ENCODE measurements at places on chromosomes 5 and 9.

- DNase-seq, result no peak
These were observed 2.0 kb downstream of the QSOX2 start for GRCh38 chr9:136243631-136244030.

GRCh38 chr9:73565026-73565425 is 413.4 kb downstream of the ANXA1 start:
- no peak for DNase-seq

- no peak for DNase-seq
These were observed 93.0 kb downstream of the WNK2 start for GRCh38 chr9:93276973-93277372.

- DNase-seq, result no peak
These were observed 397.1 kb downstream of the DMAC1 start for GRCh38 chr9:7402334-7403027.

DNA sequence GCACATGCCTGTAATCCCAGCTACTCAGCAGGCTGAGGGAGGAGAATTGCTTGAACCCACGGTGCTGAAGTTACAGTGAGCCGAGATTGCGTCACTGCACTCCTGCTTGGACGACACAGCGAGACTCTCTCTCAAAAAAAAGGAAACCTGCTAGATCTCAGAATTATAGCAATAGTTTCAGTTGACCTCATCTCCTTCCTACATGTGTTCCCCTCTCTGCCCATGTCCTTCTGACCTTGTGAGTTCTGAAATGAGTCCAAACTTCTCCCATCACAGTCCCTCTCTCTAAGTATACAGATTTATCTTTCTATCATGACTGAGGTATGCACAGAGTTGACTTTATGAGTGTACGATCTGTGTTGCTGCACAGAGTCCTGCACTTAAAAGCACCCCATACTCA is 44.6 kb upstream of the SHOC1 start:
- DNase-seq, result no peak

DNA sequence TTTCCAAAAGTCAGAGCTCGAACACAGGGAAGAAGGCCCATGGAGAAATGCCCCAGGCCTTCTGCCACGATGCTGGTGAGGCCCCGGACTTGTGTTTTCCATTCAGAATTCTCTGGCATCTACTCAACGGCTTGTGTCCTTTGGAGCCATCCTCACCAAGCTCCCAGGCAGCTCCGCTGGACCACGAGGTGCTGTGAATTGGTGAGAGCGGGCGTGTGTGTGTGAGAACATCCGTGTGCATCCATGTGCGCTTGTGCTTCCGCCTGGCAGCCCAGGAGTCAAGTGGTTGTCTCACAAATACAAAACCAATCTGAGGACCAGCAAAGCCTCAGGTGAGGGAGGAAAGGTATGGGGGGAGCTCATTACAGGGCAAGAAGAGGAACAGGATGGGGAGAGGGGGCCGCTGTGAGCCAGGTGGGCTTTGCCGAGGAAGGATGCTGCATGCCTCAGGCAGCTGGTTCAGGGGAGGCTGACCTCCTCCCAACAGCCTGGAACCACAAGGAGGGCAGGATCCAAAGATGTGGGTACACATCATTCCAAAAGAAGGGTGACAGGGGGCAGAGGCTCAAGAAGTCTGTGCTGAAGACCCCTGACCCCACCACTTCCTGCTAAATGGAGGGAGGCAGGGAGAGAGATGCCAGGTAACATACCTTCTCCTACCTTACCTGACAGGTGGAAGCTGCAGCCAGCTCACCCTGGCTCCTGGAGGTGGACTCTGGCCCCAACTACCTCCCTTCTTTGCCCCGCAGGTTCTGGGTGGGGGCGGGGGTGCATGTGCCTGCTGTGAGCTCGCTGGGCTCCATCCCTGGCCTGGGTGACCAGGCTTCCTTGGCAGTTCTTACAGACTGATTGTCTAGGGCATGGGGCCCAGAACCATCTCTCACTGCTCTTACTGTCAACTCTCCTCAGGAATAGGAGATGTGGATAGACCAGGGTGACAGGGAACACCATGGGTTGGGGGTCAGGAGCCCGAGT is 196.3 kb downstream of the PAX5 start:
- no peak for DNase-seq
